ENCODE measurements at places on chromosomes 13 and 19.

- no peak for DNase-seq
Measured at GRCh38 chr13:40404967-40405716, 261.3 kb downstream of the FOXO1 start.

- peak; percentile 73 for DNase-seq
Measured at GRCh38 chr19:49890349-49891311, 6.1 kb downstream of the IL4I1 start.

DNA sequence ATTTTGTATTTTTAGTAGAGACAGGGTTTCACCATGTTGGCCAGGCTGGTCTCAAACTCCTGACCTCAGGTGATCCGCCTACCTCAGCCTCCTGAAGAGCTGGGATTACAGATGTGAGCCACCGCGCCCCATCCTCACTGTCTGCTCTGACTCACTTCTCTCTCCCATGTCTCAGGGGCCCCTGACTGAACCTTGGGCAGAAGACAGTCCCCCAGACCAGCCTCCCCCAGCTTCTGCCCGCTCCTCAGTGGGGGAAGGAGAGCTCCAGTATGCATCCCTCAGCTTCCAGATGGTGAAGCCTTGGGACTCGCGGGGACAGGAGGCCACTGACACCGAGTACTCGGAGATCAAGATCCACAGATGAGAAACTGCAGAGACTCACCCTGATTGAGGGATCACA, 5.0 kb downstream of the SIGLEC9 start:
- DNase-seq = no peak

- DNase-seq = peak; percentile 86
Measured at GRCh38 chr19:6753178-6754031, 13.8 kb downstream of the SH2D3A start.

DNA sequence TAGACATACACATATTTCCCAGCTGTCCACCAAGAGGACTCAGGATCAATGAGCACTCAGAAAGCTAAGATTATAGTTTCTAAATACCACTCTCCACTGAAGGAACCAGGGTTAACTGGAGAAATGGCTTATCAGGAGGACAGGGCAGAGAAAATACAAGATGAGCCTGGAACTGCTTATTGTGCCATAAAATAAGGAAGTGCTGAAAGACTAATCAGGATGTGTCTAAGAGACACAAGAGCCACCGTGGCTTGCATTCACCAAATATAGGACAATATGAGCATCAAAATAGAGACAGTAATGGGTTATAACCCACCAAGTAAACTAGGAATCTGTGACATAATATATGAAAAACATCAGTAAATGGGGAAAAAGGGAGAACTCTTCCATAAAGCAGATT, 32.8 kb downstream of the KLF12 start:
- DNase-seq = no peak

DNA sequence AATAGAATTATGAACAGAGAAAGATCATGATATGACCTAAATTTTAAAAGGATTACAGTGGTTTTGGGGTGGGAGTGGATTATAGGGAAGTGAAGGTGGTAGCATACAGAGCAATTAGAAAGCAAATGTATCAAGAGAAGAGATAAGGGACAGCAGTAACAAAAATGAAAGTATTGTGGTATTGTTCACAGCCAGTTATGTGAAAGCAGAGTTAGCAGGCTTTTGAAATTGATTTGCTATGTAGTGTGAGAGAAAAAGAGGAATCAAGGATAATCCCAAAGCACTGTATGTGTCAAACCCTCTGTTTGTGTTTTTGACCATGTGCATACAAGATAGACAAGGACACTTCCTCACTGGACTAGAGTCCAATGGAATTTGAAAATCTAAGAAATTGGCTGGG, 1721.4 kb downstream of the PCDH9 start:
- DNase-seq = no peak

DNA sequence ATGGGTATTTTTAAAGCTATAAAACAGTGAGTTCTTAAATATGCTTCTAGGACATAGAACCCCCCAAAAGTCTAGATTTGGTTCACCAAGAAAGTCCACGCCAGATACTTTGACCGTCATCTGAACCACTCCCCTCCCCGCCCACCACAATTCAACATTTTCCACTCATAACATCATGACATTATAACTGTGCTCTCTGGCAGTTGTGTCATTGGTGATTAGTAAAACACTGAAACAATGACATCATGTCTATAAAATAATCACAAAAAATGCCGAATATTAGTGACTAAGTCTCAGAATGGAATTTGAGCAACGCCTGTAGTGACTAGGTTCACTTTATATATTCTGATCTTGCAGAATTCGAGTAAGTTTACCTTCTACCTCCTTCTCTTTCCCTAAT, 732.3 kb downstream of the FGF9 start:
- DNase-seq = no peak

GRCh38 chr13:58598241-58598640, 966.7 kb downstream of the PCDH17 start:
- no peak for DNase-seq

DNA sequence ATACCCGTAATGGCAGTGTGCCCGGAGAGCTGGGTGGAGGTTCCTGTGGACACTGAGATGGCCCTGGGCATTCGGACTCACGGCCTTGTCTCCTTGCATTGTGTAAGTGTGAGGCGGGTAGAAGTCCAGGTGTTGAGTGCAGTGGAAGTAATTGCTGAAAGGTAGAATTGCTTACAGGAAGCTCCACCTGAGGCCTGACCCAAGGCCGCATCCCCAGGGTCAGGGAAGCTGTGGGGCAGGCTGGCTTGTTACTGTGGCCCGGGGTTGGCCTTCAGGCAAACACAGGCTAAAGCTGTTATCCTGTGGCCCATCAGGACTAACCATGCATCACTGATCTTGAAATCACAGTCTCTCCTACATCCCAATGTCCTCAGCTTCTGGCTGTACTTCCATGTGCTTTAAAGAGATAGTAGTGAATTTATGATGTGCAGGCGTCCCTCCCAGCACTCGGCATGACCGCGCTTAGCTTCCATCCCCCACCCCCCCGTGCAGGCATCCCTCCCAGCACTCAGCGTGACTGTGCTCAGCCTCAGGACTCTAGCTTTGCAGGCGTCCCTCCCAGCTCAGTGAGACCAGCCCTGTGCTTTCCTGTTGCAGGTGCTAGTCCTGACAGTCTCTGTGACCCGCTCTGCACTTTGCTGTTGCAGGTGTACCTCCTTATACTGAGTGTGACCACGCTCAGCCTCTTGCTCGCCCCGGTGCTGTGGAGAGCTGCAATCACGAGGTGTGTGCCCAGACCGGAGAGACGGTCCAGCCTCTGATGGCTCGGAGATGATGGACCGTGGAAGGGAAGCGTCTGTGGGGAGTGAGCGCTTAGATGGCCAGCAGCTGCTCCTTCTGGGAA, 35.6 kb upstream of the TFDP1 start:
- DNase-seq = no peak

DNA sequence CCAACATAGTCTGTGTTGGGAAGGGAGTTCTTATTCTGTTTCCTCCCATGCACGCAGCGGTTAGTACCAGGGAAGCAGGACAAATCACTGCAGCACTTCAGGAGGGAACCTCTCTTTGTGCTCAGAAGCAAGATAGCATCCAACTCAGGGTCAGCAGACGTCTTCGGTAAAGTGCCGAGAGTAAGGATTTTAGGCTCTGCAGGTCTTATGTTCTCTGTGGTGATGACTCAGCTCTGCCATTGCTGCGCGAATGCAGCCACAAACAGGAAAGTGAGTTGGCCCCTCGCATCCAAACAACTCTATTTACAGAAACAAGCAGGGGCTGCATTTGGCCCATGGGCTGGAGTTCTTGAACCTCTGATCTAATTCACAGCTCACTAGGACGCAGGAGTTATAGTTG, 122.1 kb upstream of the SPATA13 start:
- no peak for DNase-seq

DNA sequence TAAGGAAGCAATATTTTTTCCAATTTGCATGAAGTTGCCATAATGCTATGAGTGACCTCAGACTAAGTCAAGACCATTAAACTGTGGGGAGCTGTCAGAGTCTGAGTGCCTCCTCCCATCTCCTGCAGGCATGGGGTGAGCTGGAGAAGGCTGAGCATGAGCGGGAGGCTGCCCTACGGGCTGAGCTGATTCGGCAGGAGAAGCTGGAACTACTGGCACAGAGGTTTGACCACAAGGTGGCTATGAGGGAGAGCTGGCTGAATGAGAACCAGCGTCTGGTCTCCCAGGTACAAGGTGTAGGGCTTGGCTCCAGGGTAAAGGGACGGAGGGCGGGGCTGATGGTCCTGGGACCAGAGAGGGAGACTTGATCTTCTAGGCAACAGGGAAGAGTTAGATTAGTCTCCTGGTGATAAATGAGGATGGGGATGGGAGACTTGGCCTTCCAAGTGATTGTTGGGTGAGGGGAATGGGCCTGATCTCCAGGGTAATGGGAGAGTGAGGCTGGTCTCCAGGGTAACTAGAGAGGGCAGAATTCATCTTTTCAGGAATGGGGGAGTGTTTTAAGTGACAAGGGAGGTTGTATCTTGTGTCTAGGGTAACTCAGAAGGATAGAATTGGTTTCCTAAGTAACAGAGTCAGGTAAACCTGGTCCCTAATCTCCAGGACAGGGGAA, 36.0 kb downstream of the SPTBN4 start:
- DNase-seq = no peak

GRCh38 chr13:79782541-79783205, 301.7 kb downstream of the NDFIP2 start:
- no peak for DNase-seq

- no peak for DNase-seq
Measured at GRCh38 chr13:97140611-97141010, 81.5 kb upstream of the MBNL2 start.

DNA sequence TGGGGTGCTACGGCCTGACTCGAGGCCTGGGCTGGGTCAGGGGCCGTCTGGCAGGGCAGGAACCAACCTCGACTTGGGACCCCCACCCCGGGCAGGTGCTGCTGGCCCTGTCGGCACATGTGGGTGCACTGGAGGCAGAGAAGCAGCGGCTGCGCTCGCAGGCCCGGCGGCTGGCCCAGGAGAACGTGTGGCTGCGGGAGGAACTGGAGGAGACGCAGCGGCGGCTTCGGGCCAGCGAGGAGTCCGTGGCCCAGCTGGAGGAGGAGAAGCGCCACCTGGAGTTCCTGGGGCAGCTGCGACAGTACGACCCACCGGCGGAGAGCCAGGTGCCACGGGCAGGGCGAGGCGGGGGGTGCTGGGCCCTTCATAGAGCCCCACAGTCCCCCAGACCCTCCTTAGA, 5.9 kb downstream of the KLC3 start:
- no peak for DNase-seq

DNA sequence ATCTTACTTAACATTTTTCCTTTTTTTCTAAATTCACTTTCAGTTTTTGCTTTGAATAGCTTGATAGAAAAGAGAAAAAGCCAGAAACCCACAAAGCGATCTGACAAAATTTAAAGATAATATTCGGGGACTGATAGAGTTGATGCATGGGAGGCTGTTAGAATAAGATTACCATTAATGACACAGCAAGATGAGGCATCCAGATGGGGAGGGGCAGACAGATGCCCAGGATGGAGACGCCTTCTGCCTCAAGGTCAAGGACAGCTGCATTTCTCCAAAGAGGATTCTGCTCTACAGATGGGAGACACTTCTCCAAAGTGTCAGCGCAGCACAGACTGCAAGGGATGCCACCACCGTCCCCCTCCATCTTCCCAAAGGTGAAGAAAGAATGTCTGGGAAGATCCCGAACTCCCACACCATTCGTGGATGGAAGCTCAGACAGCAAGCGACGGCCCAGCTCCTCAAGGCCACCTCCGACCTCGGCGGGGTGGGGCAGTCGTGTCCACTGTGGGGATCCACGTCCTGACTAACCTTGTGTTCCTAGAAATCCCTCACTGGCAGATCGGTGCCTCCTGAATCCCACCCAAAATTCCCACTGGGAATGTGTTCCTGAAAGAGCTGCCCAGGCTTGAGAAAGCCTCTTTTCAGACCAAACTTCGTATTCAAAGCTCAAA, 32.9 kb downstream of the NAXD start:
- DNase-seq = no peak

DNA sequence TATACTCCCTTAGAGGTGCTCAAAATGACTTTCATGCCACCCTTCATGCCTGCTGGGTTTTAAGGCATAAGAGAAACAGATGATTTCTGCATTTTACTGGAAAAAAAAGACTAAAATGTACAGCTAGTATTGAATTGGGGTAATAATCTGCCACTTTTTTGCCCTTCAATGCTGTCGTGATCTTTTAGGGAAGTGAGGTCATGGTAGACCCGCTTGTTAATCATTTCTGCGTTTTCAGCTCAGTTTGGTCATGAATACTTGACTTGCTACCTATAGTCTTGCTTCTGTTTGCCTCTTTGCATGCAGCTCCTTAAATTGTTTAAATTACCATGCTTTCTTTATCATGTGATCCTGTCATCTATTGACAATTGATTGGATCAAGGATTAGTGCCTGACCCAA, 90.4 kb downstream of the PCCA start:
- DNase-seq = no peak

DNA sequence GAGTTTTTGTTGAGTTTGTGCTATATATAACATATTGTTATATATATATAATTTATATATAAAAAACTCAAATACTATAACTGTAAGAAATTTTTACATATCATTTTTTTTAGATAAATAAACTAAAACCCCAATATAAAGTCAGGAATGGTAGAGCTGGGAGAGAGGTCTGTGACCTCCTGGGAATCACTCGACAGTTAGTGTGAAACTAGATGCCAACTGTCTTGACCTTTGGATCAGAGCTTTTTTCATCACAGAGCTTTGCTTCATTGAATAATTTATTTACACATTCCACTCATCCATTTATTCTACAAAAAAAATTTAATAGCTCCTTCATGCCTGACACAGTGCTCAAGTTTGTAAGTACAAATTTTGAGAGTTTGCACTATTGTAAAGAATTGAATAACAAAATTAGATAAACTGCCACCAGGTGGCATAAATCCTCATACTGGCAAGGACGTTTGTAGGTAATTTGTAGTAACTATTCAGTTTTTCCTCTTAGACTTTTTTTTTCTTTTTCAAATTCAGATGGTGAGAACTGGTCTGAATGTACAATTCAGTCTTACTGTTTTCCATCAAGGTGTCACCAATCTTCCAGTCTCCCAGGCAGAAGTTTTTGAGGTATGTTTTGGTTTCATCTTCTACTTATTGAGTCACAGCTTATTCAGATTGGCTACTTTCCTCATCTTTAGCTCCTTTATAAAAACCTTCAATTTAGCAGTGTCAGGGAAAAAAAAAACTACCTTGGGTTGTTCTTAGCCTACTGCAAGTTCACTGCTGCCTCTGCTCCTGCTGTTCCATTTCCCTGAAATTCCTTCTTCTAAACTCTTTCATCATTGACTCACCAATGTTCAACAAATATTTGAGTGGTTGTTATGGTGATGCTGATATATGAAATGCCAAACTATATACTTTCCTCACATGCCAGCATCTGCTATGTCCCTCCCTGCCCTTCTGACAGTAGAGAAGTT, 28.7 kb downstream of the LACC1 start:
- no peak for DNase-seq

DNA sequence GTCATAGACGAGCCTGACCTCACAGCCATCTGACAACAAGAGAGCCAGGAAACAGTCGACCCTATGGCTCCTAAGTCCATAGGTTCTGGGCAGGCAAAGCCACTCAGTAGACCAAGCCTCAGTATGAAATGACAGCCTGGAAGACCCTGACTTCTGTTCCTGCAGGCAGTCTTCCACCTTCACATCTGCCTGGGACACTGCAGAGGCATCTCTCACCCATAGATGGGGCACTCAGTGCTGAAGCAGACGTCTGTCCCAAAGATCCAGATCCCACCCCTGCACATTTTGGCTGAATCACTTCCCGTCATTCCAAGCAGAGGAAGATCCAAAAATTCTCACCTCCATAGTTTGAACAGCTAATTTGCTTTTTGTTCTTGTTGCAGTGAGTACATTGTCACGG, 139.3 kb upstream of the ZNF507 start:
- no peak for DNase-seq
